ENCODE measurements at places on chromosomes 4 and X.

- no peak for DNase-seq
Measured at GRCh38 chr4:189204616-189205015, 736.1 kb upstream of the FRG1 start.

DNA sequence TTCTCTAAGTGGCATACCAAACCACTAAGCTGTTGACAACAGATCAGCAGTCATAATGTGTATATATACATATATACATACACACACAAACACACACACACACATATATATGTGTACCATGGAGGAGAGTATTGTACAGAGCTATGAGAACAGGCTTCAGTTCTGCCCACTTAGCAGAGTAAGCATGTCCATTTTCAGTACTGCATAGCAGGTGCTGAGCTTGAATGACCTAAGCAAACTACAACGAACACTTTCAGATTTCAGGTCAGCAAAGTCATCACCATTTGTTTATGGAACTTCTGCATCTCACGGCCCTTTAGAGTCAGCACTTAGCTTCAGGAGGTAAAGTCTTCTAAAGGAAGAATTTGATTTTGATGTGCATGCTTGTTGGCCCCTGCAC lies 735.8 kb upstream of the ATOH1 start:
- no peak for DNase-seq

GRCh38 chr4:2686379-2687265 lies 69.5 kb downstream of the TNIP2 start:
- DNase-seq = no peak

DNA sequence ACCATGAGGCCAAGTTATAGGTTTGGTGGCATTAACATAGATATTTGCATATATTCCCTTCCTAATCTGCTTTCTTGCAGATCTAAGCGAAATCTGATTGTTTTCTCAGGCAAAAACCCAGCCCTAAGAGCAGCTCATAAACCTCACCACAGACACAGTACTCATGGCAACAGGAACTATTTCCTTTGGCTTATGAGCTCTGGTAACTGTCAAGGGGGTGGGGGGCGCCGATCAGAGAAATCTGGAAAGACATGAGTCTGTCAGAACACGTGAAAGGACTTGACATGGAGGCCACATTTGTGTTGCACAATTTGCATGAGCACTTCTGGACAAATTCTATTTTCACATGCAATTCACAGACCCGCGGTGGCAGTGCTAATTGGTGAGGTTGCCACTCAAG lies 83.7 kb downstream of the MGST2 start:
- DNase-seq = no peak

DNA sequence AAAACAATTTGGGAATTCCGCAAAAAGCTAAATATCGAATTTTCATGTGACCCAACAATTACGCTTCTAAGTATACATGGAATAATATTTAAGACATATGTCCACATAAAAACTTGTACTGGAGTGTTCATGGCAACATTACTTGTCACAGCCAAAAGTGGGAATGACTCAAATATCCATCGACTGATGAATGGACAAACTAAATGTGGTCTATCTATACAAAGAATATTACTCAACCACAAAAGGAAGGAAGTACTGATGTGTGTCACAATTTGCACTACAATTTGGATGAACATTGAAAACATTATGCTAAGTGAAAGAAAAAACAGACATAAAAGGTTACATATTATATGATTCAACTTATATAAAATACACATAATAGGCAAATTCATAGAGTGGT lies 71.9 kb downstream of the AFF2 start:
- peak; percentile 1 for DNase-seq

- DNase-seq = no peak
Measured at GRCh38 chrX:133523526-133523925, 108.2 kb upstream of the GPC4 start.

GRCh38 chr4:4555916-4556315 lies 14.1 kb upstream of the STX18 start:
- peak; percentile 79 for DNase-seq

DNA sequence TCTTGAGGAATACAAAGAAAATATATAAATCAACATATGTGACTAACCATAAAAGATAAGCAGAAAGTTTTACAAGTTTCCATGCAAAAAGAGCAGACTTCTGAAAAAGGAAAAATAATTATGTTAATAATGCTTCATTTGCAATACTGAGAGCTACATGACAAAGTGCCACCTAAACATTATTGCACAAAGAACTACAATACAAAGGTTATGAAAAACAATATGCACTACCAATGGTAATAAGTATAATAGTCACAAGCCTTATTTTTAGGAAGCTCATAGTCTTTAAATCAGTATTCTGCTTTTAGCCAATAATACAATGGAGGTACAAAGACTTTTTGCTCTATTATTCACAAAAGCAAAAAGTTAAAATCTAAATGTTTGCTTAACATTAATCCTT lies 411.2 kb downstream of the TLL1 start:
- DNase-seq = no peak

DNA sequence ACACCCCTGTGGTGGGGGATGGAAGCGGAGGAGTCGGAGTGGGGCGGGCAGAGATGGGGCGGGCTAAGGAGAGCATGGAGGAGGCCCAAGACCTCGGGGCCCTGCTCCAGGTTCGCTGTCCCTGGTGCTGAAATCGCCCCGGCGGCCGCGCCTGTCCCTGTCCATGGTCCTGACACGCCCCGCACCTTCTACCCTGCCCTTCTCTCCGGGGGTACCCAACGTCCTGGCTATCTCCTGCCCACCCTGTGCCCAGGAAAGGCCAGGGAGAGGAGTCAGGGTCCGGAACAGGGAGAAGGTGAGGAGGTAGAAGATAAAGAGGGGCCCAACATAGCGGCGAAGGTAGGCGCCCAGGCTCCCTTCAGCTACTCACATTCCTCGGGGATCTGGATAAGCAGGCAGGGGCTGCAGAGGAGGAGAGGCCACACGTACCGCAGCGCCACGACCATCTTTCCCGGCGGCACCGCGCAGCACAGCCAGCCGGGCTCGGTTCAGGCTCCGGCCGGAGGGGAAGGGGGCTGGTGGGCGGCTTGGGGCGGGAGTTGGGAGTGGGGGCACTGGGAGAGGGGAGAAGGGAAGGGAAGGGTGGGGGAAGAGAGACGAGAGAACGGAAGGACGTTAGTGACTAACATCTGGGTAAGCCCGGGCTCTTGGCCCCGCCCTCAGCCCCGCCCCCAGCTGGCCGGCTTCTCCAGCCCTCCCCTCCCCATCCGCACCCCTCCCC lies 10.4 kb downstream of the L1CAM start:
- DNase-seq = peak; percentile 26

DNA sequence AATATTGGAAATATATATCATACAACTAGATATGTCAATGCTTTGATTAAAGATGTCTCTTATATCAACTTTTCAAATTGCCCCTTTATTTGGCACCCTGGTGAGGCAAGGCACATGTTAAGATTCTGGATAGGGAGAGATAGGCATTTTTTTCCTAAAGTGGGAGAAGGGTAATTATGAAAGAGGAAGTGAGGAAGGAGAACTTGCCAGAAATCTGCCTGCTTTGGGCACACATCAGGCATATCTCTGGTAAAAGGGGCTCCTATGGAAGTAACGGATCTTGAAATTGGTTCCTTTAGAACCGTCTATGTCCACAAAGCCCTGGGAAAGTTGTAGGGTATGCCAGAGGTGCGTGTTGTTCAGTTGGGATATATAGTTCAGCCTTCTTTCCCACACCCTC lies 5.7 kb downstream of the IL15 start:
- no peak for DNase-seq

DNA sequence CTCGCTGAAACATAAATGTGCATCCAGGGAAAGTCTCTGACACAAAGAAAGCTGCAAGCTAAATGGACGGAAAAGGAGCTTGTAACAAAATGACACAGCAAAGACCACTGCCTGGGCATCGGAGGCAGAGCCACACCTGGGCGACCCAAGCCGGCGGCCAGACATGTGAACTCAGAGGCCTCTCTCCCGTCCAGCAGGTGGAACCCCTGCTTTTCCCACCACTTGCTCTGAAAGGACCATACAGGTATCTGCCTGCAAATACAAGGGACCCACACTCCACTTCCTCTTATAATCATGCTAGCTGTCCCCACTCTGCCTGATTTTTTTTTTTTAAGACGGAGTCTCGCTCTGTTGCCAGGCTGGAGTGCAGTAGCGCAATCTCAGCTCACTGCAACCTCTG lies 12.0 kb downstream of the CPLX1 start:
- DNase-seq = no peak

DNA sequence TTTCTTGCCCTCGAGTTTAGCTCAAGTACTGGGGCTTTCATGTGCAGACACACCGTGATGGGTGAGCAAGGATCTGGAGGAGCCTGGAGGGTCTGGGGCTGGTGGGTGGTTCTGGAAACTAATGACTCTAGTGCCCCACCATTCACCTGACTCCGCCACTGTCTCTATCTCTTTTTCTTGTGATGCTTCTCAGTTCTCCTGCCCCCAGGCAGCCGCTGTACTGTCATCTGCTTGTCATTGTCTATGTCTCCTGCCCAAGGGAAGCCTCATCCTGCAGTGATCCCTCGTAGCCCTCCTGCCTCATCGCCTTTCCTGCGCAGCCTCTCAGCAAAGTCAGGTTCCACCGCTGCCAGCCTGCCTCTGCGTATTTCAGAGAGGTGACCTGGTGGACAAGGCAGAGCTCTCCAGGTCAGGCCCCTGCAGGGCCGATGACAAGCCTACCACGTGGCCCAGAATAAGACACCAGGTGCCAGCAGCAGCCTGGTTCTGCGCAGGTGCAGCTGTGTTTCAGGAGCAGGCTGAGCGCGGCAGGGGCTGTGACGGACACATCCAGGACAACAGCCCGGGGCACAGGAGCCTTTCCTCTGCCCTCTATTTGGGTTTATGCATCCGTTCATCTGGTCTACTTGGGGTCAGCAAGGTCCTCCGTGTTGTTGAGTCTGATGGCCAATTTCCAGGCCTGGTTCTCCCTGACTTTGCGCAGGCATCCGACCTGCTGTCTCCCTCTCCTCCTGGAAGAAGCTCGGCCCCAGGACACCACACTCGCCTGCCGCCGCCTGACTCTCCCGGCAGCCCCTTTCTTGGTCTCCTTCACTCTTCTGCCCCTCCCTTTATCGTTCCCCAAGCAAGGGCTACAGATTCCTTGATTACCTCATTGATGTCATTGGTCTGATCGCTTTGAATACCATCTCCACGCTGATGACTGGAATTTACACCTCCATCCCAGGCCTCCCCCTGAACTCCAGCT lies 30.9 kb upstream of the CDKN2AIP start:
- DNase-seq = no peak

DNA sequence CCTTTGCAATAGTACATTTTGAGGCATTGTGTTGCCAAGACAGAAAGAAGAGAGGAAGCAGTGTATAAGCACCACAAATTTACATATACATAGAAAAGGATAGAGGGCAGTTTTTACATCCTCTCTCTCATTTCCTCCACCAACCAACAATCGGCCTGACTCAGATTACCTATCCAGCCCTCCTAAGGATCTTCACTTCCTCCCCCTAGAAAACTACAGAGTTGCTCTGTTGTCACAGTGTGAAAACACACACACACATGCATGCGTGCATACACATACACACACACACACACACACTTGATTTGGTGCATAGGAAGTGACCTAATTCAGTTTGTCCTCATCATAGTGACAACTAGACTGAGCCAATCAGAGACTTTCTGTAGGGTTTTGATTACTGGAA lies 98.8 kb upstream of the SPRY1 start:
- no peak for DNase-seq

GRCh38 chrX:15854080-15854655 lies 445 bp downstream of the AP1S2 start:
- no peak for DNase-seq

- DNase-seq = peak; percentile 84
Measured at GRCh38 chrX:150767475-150768131, 74.4 kb downstream of the MTMR1 start.

- no peak for DNase-seq
Measured at GRCh38 chr4:116603096-116603495, 482.3 kb downstream of the TRAM1L1 start.

DNA sequence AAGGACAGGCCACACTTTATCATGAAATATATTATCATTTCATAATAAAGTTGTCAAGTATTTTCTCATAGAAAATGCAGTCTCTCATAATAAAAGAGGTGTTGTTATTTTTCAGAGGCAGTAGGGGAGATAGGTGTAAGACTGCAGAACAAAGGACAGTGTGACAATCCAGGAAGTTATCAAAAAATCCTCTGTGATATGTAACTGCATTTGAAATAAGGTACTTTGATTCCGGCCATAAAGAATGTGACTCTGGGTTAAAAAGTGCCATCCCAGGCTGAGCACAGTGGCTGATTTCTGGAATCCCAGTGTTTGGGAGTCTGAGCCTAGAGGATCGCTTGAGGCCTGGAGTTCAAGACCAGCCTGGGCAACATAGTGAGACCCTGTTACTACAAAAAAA lies 37.6 kb upstream of the TMPRSS11B start:
- DNase-seq = no peak

GRCh38 chr4:169620880-169621248 lies 486 bp downstream of the CLCN3 start:
- DNase-seq = peak; percentile 31

- DNase-seq = no peak
Measured at GRCh38 chrX:143945171-143945570, 61.3 kb downstream of the UBE2NL start.

DNA sequence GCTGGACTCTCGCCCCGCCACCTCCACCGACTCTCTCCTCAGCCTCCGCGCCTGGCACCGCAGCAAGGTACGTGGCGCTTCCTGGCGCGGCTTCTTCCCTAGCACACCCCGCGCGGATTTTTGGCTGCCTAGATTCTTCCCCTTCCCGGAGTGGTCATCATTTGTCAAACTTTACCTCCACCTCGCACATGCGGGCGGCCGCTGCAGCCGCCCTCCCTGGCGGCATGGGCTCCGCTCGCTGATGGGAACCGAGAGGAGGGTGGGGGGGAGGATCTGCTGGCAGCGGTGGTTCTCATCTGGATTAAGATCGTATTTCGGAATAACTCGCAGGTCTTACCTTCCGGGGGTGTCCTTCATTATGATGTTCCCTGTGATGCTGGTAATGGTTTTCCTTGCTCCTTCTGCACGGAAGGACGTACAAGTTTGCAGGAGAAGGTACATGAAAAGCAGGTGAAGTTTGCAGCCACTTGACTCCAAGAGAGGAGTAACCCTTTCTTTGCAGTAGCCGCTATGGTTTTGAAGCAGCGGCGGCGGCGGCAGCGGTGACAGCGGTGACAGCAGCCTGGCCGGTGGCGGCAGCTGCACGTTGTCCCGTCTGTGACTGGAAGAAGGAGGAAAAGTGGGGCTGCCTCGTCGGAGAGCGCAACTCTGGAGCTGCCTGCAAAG lies 2183.9 kb upstream of the TENM3 start:
- DNase-seq = no peak
